Activated naive CD8-positive, alpha-beta T cell treated with anti-CD3 and anti-CD28 coated beads, Interleukin-2, amount 10 ng/mL, durations not matched to agents 7 days and 5 days (primary cell): ENCODE measurements at places on chromosomes 13 and 19.

DNA sequence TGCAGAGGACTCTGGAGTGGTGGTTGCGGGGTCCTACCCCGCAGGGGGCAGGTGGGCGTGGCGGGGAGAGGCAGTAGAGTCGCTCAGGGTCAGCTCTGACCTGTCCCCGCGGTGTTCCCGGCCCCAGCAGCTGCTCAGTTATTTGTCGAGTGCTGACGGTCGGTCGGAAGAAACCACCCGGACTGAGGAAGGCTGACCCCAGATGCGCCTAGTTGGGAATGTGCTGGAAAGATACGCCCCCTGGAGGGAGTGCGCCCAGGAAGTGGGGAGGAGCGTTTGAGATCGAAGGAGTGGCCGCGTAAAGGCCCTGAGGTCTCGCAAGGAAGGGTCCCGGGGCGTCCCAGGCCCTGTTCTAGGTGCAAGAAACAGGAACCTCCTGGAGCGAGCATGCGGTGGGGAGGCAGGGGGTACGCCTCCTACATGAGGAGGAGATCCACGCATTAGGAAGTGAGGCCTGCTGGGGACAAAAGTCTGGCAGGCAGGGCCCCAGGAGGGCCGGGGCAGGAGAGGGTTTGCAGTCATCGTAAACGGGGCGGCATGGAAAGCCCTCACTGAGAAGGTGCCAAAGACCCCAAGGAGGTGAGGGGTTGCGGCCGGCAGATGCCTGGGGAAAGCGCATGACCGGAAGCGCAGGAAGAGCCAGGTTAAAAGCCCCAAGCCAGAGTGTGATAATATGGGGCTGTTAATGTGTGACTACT is 9.2 kb downstream of the CCDC8 start:
- DNase-seq: no peak
- H3K27ac ChIP-seq: no peak overlapping the region
- peaks cover 66% of the 10 kb centered on the region for H3K27me3 ChIP-seq
- H3K4me1 ChIP-seq: peaks cover 22% of the 10 kb centered on the region
- peak overlapping the region; percentile 72 for H3K4me3 ChIP-seq

DNA sequence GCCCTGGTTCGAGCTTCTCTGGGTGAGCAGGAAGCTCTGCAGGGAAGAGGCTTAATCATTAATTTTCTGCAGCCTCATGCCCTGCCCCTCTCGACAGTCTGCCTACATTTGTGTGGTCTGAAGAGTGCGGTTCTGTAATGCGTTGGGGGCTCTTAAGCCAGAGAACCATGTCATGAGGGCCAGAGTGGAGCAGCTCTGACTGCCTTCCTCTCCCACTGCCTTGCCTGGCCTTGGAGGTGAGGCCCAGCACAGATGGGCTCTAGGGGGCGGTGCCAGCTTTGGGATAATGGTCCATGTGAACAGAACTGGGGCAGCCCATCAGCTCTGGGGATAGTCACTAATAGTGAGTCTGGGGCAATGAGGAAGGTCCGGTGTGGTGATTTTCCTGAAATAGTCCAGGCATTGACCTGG is 5.7 kb downstream of the FGF9 start:
- H3K27ac ChIP-seq: no peak overlapping the region
- peaks cover 19% of the 10 kb centered on the region for H3K4me1 ChIP-seq
- DNase-seq: no peak
- no peak overlapping the region for H3K4me3 ChIP-seq

DNA sequence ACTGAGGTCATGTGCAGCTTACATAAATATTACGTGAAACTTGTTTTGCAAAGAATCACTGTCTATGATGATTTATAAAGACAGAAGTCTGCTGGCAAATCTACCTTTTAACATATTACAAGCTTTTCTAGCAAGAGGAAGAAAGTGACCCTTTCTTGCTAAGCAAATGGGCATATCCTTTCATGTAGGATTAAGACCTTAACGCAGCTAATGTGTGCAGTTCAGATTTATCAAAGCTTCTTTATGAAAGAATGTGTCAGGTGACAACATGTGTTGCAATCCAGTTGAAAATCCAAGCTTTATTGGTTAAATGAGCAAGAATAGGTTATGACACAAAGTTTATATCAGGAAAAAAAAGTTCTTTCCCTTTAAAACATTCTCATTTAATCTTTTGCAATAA is 115.6 kb upstream of the NBEA start:
- peaks cover 1% of the 10 kb centered on the region for H3K36me3 ChIP-seq
- no peak for DNase-seq
- H3K27me3 ChIP-seq: peaks cover 3% of the 10 kb centered on the region
- no peaks in the 10 kb centered on the region for H3K4me1 ChIP-seq
- no peak overlapping the region for H3K4me3 ChIP-seq
- no peak overlapping the region for H3K27ac ChIP-seq

DNA sequence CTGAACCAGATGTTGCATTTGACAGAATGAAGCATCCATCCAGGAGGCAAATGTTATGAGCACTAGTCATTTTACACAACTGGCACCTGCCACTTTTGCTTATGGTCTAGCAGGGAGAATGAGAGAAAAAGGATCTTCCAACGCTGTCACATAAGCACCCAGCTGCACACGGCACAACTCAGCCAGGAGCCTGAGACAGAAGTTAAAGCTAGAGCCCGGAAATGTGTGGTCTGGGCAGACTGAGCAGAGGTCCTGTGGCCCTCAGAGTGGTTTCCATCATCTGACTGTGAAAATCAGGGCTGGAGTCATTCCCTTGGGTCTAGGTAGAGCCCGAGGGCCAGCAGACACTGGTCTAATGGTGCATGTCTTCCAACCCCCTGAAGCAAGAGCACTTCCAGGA is 78.4 kb upstream of the XPO4 start:
- no peak for DNase-seq
- no peaks in the 10 kb centered on the region for H3K36me3 ChIP-seq
- no peaks in the 10 kb centered on the region for H3K27me3 ChIP-seq
- no peak overlapping the region for H3K4me3 ChIP-seq
- H3K4me1 ChIP-seq: peaks cover under 1% of the 10 kb centered on the region

DNA sequence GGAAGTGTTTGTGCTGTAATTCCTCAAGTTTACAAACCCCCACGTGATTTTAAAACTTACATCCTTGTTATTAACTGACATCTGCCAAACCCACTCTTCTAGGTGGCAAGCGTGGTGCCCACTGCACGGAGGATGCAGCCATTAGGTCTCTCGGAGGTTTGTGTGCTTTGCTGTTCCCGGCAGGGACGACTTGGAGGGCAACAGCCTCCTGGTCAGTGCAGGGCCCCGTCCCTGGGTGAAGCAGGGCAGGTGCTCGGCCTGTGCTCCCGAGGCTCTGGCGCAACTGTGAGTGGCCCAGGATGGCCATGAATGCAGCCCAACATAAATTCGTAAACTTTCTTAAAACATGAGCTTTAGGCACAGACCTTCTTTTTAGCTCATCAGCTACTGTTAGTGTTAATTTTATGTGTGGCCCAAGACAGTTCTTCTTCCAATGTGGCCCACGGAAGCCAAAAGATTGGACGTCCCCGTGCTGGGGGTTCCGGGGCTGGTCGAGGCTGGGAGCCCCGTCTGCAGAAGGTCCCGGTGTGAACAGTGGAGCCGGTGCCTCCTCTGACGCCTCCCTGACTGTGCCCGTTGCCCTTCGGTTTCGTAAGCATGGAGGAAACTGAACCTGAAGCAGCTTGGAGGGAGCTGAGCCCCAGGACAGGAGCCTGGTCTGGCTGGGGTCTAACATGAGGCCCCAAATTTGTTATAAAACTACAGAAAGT is 11.9 kb downstream of the GAS6 start:
- H3K4me3 ChIP-seq: no peak overlapping the region
- H3K36me3 ChIP-seq: no peaks in the 10 kb centered on the region
- no peak overlapping the region for H3K27ac ChIP-seq
- H3K4me1 ChIP-seq: peaks cover 15% of the 10 kb centered on the region

DNA sequence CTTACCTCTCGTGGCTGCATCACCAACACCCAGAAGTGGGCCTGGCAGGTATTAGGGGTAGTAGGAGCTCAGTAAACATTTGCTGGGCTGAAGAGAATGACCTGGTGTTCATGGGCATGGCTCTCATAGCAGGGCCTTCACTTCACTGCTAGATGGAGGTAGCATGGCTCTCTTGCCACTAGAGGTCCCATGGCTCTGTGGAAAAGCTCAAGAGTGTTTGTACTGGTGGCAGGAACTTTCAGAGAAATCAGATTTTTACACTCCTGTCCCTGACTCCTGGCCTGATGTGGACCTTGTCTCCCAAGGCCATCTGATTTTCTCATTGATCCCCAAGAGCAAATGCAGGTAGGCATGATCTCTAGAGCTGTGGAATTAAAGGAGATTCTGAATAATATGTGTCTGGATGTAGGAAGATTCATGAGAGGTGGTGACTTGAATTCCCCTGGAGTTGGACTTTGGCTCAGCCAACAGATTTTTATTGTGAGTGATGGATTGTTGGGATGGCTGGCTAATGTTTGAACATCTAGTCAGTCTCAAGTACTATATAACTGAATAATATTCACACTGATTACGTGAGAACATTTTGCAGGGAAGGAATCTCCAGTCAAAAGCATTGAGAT is 5.7 kb downstream of the ZNF574 start:
- peaks cover 28% of the 10 kb centered on the region for H3K4me1 ChIP-seq
- peaks cover 14% of the 10 kb centered on the region for H3K36me3 ChIP-seq
- H3K27me3 ChIP-seq: no peaks in the 10 kb centered on the region
- DNase-seq: no peak
- peak overlapping the region; percentile 47 for H3K27ac ChIP-seq

DNA sequence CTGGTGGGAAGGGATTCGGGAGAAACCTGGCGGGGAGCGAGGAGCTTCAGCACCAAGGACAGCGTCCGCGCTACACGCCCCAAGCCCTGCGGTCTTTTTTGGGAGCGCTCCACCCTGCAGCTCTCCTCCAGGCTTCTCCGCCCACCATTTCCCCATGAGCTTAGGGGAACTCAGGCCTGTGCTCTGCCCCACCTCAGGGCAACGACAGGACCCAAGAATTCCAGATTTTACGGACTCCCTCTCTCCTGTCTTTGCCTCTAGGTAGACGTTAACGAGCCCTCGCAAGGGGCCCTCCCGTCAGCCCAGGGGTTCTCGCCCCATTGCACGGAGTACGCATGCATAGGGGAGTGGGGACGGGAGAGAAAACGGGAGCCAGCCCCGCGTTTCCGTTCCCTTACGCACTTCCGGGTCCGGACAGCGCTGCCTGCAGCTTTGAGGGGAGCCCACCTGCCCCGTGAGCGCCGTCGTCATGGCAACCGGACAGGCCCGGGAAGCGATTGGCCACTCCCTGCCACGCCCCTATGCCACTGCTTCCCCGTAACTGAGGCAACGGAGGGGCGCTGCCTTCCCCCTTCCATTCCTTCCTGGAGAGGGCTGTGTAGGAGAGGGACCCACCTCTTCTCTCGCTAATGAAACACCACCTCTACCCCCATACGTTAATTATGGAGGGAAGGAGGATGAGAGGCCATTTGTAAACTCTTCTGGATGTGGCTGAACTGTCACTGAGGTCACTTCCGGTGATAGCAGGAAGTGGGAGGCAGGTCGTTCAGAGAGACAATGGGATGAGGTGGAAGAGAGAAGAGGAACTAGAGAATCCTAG is 20.8 kb downstream of the NOVA2 start:
- H3K4me3 ChIP-seq: peak overlapping the region; percentile 74
- no peaks in the 10 kb centered on the region for H3K36me3 ChIP-seq
- H3K27ac ChIP-seq: peak overlapping the region; percentile 11
- peaks cover 16% of the 10 kb centered on the region for H3K27me3 ChIP-seq
- peaks cover 17% of the 10 kb centered on the region for H3K4me1 ChIP-seq

DNA sequence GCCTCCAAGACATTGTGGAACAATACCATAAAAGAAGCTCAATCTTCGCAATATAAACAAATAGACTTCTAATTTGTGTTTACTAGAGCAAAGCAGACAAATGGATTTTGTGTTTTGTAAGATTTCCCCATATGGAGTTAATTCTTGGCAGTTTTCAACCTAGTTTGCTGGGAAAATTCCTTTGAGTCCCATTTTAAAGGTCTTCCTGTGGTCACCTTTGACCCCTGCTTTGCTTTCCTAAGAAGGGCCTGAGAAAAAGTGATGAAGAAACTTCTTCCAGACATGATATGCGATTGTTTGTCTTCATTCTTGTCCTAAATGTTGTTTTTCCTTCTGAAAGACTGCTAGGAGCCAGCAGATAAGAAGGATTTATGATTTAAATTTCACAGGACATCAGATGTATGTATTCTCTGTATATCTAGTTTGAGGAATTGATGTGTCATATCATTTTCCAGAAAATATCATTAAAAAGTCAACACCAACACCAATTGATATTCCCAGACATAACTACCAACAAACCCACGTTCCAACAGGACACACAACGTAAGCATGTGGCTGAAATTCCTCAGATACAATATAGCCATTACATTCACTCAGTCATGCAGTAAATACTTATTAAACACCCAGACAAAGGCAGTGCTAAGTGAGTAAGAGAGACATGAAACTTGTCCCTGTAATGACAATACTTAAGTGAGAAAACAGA is 276.4 kb downstream of the LHFPL6 start:
- H3K27me3 ChIP-seq: peaks cover 4% of the 10 kb centered on the region
- no peaks in the 10 kb centered on the region for H3K36me3 ChIP-seq
- H3K4me3 ChIP-seq: no peak overlapping the region
- H3K27ac ChIP-seq: no peak overlapping the region

DNA sequence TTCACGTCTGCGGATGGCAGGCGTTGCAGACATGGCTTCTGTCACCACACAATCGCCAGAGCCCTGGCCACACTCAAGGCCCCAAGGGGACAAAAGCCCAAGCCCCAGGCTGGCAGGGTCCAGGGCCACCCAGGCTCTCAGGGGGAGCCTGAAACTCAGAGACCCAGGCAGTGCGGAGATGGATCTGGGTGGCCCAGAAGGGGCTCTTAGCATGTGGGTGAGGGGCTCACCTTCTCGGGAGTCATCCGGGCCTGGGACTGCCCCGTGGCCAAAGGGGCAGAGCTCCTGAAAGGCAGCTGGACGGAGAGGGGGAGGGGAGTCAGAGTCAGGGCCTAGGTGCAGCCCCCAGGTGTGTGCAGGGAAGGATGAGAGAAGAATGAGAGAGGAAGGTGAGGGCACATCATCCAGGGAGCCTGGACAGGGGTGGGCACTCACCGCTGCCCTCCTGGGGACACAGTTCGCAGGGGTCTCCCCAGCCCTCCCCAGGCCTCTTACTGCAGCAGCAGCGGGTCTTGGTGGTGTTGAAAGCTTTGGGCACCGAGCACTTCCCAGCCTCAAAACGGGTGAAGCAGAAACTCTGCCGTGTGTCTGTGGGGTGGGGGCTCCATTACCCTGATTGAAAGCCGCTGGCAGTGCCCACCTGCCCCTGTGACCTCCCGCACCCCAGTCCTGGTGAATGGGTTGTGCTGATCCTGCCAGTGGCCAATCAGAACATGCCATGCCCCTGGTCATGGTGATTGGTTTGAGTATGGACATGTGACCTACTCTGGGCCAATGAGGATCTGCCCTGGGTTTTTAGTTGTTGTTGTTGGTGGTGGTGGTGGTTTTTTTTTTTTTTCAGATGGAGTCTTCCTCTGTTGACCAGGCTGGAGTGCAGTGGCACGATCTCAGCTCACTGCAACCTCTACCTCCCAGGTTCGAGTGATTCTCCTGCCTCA is 37.4 kb downstream of the CCL25 start:
- no peak for DNase-seq
- H3K4me1 ChIP-seq: no peaks in the 10 kb centered on the region
- H3K27me3 ChIP-seq: no peaks in the 10 kb centered on the region
- no peaks in the 10 kb centered on the region for H3K36me3 ChIP-seq
- H3K27ac ChIP-seq: no peak overlapping the region

- peaks cover 21% of the 10 kb centered on the region for H3K36me3 ChIP-seq
- no peaks in the 10 kb centered on the region for H3K27me3 ChIP-seq
- H3K4me3 ChIP-seq: peak overlapping the region; percentile 99
- DNase-seq: peak; percentile 72
These were observed 3.1 kb downstream of the ABHD17A start for GRCh38 chr19:1882089-1882785.

- H3K4me1 ChIP-seq: no peaks in the 10 kb centered on the region
- H3K27ac ChIP-seq: no peak overlapping the region
- DNase-seq: no peak
- peaks cover 9% of the 10 kb centered on the region for H3K27me3 ChIP-seq
These were observed 33.6 kb downstream of the TSHZ3 start for GRCh38 chr19:31315652-31316051.
